ENCODE measurements at places on chromosomes 11 and 22.

DNA sequence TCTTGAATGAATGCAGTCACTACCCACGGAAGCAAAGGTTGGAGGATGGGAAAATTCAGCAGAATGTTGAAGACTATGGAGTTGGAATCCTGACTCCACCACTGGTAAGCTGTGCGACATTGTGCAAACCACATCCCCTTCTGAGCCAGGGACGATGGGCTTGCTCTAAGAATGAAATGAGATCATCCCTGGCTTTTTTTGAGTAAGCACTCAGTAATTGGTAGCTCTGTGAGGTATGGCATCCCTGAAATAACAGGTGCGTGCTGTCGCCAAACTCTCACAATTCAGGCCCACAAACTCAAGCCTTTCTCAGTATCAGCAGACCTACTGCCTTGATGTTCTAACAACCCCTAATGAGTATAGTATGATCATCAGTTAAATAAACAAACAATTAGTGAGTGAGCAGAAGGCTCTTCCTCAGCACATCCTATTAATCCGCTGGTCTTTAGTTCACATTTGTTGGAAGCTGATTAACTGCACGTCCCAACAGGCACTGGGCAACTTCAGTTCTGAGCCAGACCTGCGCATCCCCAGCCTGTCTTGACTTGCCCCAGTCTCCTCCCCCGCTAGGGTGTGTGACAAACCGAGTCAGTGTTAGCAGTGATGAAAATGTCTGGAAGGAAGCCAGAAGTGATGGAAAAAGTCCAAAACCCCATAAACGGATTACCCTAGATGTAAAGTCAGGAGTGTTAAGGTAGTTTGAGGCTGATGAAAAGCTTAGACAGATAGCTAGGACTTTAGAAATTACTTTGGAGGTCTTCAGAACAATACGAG lies 235.5 kb downstream of the GRIK4 start:
- no peak for DNase-seq

DNA sequence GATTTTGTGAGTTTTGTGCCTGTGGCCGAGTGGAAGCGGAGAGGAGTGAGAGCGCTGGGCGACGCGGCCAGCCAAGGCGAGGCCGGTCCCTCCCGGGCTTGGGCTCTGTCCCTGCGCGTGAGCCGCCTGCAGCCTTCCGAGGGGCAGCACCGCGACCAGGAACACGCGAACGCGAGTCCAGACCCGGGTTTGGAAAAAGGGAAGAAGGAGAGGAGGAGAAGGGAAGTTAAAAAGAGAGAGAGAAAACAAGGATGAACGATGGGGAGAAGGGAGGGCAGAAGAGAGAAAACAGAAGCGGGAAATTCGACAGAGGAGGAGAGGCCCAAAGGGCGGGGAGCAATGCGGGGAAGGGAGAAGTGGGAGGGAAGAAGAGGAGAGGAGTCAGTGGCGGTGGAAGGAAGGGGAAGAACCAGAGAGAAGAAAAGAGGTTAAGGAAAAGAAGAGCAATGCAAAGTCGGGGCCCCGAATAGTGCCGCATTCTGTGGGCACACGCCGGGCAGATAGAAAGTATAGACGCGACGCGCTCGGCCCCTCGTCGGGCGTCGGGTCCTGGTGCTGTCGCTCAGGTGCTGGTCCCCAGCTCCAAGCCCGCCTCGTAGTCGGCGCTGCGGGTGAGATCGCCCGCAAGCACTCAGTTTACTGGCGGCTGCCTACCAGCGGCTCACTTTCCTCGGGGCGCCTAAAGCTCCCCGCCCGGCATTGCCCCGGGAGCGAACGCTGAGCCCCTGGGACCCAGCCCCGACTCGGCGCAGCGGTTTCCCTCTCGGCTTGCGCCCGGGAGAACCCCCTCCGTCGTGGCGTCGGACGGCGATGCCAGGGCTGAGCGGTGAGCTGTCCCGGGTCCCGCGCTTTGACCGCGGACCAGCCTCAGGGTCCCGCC lies 2.8 kb upstream of the BARX2 start:
- no peak for DNase-seq

DNA sequence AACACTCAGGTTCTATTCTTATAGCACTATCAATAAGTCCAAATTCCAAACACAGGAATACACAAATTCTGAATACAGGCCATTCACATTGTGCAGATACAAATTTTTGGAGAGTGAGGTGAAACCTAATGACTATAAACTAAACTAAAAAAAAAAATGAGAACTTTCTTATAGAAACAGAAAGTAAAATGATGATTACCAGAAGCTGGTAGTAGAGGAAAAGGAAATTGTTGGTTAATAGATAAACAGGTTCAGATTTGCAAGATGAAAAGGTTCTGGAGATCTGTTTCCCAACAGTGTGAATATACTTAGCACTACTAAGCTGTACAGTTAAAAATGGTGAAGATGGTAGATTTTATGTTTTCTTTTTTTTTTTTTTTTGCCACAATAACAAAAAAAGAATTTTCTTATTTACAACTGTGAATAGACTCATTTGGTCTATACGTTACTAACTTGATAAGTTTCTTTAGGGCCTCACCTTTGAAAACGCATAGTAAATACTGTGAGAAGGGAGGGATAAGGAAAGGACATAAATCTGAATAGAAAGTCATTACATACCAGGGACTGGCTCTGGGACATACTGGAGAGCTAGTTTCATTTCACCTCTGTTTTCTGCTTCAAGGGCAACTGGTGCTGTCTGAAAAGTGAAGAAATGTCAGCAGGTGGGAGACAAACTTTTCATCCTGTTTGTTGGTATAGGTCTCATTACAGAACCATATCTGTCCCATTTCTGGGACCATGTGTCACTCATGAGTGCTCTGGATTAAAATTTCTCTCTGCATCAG lies 14.2 kb upstream of the CCDC89 start:
- no peak for DNase-seq

GRCh38 chr22:29382580-29383302 lies 5.6 kb downstream of the AP1B1 start:
- DNase-seq: no peak

DNA sequence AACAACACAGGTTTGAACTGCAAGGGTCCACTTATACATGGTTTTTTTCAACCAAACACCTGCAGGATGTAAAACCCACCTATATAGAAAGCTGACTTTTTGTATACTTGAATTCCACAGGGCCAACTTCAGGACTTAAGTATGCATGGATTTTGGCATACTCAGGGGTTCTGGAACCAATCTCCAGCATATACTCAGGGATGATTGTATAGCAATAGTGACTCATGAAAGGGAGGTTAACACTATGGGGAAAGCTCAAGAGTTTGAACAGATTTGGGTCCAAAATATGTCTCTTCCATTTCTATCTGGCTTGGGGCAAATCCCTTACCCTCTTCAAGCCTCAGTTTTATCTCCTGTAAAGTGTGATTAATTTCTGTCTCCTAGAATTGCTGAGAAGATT lies 94.9 kb downstream of the MICAL2 start:
- peak; percentile 71 for DNase-seq

DNA sequence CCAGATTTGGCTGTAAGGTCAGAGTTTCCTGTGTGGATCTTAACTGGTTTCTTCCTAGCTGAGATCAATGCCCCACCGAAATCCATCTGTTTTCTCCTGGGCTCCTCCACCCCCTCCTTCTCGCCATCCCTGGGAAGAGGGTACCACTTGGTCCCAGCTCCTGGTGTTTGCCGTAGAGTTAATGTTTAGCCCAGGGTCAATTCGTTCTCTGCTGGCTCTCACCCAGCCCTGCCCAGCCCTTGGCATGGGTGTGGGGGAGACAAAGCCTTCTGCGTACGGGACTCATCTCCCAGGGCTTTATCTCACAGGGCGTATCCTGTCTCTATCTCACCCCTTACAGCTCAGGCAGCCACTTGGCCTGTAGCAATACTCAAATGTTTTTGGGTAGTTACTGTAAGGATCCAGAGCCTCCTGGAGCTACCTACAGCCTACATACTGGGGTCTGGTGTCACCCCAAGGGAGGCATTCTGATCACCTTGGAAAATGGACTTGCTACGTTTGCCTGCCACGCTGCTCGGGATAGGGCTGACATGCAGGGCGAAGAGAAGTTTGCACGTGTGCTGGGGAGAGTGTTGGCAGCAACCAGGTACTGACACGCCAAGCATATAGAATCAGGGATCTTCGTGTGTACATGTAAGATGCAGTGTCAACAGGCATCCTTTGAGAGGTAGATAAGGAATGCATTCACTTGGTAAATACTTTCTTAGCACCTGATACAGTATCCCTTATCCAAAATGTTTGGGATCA lies 66.1 kb downstream of the SCN3B start:
- no peak for DNase-seq

DNA sequence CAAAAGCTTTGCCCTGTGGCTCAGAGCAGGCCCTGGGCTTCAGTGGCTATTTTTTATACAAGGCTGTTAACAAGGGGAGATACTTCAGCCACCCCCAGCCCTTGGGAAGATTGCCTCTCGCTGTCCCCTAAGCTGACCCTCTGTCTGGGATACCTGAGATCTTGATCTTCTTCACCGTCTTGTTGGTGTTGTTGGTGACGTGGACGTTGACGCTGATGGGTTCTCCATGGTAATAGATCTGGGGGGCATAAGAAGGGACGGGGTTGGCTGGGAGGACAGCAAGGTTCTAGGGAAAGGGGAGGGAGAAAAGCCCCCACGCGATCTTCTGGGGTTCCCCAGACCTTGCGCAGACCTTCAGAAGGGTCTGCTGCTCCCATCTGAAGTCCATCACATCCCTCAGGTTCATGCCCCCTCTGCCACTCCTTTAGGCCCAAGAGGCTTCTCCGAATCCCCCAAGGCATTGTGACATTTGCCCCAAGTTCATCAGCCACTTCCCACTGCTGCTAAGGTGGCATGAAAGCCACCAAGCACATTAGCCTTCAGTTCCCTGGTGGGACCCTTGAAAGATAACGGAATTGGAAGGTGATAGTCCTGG lies 36.7 kb downstream of the TPBGL start:
- no peak for DNase-seq

DNA sequence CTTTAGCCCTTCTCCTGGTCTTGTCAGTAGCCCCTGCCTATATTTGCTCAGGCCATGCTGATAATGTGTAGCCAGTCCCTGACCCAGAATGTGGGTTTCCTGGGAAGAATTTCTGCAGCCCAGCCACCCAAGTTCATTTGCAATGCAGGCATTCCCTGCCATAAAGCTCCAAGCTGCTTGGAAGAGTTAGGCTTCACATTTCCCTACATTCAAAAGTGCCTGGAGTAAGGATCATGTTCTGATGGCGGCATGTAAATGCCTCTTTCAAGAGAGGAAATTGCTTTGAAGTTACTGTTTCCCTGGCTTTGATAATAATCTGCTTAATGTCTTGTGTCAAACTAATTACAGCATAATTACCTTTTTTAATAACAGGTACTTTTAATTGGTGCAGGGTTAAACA lies 266.1 kb downstream of the MIAT start:
- no peak for DNase-seq

GRCh38 chr11:123258877-123259276 lies 63.8 kb upstream of the CLMP start:
- DNase-seq: no peak

GRCh38 chr11:65315204-65315865 lies 669 bp downstream of the CDC42EP2 start:
- peak; percentile 75 for DNase-seq

DNA sequence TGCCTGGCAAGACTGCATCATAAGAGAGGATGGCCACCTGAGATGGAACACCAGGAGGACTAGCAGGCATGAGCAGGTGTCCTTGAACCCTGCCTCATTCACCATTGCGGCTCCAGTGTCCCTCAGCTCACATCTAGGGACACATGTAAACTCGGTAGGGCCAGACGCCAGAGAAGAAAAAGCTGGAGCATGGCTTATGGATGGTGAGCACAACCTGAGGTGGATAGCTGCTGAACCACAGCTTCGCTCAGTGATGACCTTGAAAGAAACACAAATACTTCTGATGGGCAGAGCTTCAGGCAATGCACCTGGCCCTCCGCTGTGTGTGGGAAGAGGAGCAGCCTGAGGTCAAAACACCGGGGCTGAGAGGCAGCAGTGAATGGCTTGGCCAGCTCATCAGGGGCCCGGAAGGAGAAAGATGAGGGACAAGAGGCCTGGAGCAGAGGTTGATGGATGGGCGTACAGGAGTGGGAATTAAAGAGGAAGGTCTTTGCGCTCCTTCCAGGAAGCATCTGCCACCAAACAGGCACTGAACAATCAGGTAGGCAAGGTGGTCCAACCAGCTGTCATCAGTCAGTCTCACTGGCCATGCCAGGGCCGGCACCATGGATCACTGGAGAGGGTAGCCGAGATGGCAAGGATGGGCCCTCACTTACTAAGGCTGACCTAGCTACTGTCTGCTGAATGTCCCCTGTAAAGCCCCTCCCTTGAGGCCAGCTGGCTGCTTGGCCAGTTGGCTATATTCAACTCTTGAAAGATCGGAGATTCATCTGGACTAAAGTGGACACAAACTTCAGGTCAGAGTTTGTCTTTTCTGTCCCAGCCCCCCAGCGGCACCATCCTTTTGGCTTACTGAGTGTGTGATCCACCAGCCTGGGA lies 89.7 kb downstream of the MYEOV start:
- DNase-seq: no peak

DNA sequence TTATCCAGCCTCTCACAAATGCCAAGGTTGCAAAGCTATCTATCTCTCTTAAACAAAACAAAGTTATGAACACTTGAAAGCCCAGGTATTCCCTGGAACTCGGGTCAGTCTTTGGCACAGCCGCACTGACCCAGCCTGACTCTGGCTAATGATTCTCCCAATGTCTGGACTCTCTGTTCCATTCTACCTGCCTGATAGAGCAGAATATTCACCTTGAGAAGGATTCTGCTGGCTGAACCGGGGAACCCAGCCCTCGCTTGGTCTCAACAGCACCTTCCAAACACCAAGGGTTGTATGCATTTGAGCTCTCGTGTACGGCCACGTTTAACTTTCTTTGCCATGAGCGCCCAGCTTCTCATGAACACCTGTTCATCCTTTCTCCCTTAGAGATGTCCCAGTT lies 116.8 kb downstream of the ZBTB16 start:
- DNase-seq: no peak

DNA sequence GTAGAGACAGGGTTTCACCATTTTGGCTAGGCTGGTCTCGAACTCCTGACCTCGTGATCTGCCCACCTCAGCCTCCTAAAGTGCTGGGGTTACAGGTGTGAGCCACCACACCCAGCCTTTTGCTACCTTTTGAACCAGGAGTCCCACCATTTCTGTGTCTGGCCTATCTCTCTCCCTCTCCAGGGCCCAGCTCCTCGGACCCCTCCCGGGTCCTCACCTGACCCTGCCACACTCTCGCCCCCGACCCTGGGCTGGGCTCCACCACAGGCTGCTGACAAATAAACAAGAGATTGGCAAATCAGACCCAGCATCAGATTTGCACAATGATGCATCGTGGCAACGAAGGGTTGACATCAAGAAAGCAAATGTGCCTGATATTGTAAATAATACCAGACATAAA lies 8.8 kb downstream of the KRTAP5-5 start:
- DNase-seq: no peak

DNA sequence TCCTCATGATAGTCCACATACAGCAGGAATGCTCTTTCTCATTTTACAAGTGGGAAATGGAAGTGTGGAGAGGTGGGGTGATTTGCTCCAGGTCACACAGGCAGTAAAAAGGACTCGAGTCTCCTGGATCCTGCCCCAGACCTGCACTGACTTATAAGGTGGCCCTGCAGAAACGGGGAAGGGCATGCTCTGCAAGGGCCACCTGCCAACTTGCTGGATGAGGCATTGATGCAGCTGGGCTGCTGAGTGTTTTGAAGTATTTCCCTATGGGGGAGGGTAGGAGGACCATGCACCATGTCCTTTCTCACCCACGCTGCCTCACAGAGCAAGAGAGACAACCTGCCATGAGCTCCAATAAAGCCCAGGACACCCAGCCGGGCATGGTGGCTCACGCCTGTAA lies 36.9 kb downstream of the OR6Q1 start:
- DNase-seq: no peak

All from AG10803 (cell line).